DND-41 (cell line): ENCODE measurements at places on chromosomes 6 and 20.

DNA sequence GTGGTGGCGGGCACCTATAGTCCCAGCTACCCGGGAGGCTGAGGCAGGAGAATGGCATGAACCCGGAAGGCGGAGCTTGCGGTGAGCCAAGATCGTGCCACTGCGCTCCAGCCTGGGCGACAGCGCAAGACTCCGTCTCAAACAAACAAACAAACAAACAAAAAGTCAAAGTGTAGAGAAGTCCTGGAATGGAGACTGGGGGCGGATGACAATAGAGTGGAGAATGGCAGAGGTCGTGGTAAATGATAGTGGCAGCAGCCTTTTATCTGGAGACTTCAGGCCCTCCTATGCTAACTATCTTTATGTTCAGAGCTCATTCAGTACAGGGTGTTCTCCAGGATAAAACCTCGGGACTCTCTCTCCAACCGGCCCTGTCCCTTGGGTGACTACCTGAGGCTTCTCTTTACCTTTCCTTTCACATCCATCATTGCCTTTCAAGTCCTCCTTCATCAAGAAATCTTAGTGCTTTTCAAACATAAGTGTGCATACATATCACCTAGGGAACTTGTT is 1.4 kb upstream of the FKBPL start:
- DNase-seq, result no peak

GRCh38 chr6:108989700-108990099 is 104.9 kb downstream of the SESN1 start:
- no peak for DNase-seq

- DNase-seq, result no peak
These were observed 347.2 kb downstream of the TAF4 start for GRCh38 chr20:61718361-61719005.

DNA sequence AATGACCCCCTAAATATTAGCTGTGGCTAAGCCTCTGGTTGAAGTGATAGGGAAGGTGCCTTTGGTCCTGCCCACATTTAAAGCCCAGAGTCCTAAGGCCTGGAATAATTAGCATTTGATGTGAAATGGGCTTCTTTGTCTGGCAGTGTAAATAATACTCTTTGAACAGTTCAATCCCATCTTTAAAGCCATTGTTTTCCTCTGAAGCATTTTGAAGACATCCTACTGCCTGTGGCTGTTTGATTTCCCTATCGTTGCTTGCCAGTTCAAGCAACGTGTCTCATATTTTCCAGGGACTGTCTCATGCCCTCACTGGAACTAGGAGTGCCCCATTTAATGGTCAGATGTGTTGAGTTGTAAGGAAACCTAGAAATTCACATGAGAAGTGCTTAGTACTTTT is 89.3 kb upstream of the BTN3A2 start:
- DNase-seq, result no peak

GRCh38 chr20:4052554-4052953 is 37.2 kb upstream of the RNF24 start:
- no peak for DNase-seq

DNA sequence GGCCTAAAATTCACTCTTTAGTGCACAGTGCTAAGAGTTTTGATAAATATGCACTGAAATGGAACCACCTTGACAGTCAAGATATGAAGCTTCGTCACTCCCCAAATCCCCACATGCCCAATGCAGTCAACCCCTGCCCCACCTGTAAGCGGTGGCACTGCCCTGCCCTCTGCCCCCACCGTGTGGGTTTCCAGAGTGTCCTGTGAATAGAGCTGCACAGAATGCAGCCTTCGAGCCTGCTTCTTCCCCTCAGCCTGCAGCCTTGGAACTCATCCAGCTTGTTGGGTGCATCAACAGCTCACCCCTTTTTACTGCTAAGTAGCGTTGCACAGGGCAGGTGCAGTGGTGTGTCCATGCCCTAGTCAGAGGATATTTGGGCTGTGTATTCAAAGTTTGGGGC is 216.3 kb downstream of the SYNDIG1 start:
- no peak for DNase-seq

DNA sequence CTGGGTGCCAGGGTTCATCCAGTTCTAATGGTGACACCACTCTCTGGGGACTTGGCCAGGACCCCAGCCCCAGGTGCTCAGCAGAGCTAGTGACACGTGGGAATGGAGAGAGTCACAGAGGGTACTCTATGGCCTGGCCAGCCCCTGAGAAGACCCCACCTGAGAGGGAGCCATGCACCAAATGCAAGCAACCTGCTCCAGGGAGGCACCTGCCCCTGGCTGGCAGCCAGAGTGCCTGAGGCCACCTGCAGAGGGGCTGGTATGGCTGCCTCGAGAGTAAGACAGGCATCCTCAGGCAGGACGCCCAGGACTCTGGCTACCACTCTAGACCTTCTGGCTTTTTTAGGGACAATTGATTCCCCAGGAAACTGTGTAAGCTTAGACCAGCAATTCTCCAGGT is 38.6 kb upstream of the CST7 start:
- no peak for DNase-seq

DNA sequence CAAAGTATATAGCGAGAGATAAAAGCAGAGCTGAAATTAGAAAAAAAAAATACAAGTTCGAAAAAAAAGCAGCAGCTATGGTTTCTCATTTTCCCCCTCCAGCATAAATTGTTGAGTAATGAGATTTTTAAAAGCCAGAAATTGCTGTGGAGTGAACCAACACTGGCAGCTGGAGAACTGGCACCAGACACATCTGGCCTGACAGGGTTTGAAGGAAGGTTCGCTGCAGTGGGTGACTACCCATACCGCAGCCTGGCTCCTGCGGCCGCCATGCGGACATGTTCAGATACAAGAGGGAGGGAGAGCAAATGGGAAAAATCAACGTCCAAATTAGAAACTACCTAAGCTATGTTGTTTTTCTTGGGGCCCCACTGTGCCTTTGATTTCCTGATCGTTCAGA is 3.3 kb downstream of the APCDD1L start:
- no peak for DNase-seq

DNA sequence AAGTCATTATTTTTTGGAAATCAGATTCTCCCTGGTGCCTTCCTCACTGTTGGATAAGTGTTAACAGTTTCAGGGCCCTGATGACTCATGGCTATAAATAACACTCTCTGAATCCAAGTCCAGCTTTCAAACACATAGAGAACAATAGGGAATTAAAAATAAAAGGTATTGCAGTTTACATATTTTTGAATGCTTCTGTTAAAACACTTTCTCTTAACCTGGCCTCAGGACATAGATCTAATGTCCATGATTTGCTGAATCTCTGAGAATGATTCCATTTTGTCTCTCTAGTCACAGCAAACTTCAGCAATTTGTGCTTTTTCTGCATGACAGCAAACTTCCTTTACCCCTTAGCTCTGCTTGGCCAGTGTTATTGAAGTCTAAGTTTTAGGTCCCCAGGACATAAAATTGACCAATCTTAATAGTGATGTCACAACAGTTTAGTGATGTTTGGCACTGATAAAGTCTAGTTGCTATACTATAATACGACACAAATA is 1192.4 kb upstream of the CITED2 start:
- DNase-seq, result no peak

DNA sequence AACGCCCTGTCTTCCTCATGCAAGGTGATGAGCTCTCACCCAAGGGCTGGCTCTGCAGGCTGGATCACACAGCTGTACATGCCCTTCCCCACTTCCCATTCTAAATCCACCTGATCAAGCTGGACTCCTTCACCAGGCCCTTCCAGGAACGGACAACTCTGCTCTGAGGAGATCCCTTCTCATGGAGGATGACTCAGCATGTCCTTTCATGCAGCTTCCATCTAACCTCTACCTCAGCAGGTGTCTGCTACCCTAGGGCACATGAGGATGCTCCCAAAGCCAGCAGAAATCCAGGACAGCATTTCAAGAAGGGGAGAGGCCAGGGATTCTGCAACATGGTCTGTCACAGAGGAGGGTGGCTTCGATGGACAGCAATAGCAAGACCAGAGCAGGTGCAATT is 61.2 kb downstream of the PCSK2 start:
- DNase-seq, result no peak

DNA sequence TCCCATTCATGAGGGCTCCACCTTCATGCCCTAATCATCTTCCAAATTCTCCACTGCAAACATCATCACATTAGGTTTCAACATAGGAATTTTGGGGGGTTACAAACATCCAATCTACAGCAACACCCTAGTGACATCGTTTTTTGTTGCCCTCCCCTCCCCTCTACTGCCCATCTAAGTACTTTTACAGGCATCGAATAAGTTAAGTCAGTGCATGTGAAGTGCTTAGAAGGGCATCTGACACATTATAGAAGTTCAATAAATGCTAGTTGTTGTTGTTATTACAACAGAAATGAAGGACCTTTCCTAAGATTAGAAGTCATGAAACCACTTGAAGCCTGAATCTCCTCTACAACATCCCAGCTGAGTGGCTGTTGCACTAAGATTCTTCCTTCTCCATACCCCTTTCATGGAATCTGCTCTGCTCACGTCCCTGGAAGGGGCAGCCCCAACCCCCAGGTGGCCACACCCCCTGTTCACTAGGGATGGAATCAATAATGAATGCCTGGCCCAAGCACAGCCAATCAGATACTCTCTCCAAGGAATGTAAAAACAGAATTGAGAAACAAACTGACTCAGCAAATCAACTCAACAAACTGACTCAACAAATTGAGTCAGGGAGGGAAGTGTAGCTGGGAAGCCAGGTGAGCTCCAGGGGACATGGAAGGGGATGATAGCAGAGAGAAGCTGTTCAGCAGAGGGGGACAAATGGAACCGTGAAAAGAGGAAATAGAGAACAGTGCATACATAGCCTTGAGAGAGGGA is 3.9 kb upstream of the LRP11 start:
- DNase-seq, result no peak

DNA sequence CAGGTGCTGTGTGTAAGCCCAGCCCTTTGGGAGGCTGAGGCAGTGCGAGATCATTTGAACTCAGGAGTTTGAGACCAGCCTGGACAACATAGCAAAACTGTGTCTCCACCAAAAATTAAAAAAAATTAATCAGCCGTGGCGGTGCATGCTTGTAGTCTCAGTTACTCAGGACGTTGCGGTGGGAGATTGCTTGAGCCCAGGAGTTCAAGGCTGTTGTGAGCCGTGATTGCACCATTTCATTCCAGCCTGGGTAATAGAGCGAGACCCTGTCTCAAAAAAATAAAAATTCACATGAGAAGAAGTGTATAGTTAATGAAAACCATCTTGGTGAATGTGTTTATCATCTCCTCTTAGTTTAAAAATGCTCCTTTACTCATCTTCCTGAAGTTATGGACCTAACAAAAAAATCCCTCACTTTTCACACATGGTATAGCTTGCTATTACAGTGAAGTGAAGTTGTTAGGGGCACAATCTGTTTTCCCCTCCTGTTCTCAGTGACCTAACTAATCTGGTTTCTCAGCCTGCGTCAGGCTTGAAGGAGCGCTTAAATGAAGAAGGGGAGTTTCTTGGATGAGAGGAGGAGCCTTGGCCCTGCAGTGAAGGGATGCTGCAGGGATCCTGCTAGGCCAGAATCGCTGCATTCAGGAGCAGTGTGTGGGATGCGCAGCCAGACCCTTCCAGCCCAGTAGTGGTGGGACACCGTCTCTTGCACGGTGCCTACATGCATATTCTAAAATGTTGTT is 45.3 kb downstream of the JARID2 start:
- DNase-seq, result no peak

DNA sequence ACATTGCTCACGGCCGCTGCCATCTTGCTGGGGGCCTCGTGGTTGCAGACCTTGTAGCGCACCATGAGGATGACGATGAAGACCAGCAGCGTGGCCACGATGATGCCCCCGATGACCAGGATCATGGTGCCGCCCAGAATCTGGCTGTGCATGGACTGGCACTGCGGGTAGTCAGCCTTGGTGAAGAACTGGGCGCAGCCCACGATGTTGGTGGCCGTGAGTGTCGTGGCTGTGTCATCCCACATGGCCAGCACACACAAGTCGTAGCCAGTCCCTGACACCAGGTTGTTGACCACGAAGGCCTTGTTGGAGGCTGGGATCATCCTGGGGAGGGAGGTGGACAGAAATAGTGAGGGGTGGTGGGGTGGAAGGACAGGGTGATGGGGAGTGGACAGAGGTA is 194.6 kb downstream of the LRFN2 start:
- DNase-seq, result no peak

DNA sequence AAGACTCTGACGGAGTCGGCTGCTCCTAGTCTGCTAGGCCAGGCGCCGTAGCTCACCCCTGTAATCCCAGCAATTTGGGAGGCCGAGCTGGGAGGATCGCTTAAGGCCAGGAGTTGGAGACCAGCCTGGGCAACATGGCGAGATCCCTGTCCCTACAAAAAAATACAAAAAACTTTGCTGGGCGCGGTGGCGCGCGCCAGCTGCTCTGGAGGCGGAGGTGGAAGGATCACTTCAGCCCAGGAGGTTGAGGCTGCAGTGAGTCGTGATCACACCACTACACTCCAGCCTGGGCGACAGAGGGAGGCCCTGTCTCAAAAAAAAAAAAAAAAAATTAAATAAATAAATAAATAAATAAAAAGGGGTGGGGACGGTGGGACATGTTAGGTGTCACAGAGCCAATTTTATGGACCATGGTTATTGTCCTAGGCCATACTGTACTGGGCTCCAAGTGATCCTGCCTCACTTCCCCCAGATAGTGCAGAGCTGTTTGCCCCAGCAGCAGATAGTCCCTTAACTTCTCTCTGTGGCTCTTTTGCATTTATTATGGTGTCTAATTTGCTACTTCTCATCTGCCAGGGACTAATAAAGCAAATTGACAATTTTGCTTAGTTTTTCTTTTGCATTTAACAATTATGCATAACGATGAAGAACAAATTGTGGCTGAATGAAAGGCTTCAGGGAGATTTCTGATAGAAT is 5.2 kb downstream of the PI16 start:
- no peak for DNase-seq

GRCh38 chr6:10381133-10381829 is 33.6 kb downstream of the TFAP2A start:
- no peak for DNase-seq

- no peak for DNase-seq
These were observed 31.6 kb upstream of the PXDC1 start for GRCh38 chr6:3782876-3783832.

DNA sequence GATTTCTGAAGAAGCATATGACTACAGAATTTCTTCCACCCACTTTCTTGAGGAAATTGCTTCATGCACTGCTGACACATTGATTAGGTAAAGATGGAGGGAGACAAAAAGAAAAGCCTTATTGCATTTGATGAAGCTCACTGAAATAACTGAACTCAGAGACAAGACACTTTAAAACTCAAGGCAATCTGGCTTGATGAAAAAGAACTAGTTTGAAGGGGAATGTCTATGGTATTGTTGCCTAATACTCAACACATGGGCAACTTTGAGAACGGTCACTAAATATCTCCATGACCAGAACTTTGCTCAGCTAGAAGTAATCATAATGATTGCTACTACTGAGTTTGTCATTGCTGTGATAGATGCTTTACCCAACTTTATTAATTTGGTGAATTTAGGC is 38.1 kb downstream of the HTR1B start:
- DNase-seq, result no peak

DNA sequence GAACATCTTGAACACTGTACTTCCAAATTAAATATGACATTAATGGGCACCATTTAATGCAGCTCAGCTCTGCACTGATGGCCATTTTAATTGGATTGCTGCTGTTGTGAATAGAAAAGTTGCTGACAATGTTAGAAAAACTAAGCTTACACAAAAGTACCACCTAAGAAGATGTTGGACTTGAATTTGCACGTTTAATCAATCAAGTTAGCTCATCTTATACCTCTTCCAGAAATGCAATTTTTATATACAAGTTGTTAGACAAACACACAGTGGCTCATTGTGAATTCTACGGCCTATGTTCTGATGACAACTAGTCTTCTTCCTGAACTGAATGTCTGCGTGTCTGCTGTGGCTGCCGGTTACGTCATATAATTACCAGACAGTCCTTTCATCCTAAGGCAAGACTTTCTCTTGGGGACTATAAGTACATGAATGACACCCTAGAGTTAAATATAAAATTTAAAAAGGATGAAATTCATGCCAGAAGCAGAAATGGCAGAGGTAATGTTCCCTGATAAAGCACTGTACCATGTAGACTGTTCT is 330.2 kb downstream of the EPM2A start:
- DNase-seq, result no peak
